AG04450 (cell line): ENCODE measurements at places on chromosomes 12 and 14. TPM values are rescaled to one million over a fixed set of nuclear protein-coding genes. Genes with fewer than 3 reads are reported as not detected.

DNA sequence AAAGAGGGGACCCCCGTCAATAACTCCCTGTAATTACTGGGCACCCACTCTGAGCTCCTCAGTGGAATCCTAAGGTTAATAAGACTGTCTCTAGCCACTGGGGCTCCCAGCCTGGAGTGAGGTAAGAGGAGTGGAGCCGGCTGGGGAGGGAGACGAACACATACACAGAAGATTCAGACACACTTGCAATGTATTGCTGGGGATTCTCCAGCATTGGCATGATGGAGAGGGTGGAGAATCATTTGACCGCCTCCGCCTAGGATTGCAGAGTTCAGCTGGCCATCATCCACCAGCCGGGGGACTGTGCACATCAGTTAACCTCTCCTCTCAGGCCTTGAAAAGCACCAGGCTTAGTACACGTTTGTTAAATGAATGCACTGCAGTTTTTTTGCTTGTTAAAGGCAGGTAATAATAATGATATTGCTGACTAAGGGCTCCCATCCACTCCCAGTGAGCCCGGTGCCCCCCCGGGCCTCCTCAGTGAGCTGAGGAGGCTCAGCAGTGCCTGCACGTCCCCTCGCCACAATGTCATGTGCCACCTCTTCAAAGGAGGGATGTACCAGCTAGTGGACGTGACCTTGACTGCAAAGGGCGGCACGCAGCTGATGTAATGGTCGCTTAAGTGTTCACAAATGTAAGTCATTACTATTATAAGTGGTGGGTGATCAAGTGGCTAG is 20.3 kb upstream of the FAIM2 start:
- no peak for DNase-seq

- DNase-seq: no peak
These were observed 18.7 kb upstream of the CPM start for GRCh38 chr12:68951652-68952051.

DNA sequence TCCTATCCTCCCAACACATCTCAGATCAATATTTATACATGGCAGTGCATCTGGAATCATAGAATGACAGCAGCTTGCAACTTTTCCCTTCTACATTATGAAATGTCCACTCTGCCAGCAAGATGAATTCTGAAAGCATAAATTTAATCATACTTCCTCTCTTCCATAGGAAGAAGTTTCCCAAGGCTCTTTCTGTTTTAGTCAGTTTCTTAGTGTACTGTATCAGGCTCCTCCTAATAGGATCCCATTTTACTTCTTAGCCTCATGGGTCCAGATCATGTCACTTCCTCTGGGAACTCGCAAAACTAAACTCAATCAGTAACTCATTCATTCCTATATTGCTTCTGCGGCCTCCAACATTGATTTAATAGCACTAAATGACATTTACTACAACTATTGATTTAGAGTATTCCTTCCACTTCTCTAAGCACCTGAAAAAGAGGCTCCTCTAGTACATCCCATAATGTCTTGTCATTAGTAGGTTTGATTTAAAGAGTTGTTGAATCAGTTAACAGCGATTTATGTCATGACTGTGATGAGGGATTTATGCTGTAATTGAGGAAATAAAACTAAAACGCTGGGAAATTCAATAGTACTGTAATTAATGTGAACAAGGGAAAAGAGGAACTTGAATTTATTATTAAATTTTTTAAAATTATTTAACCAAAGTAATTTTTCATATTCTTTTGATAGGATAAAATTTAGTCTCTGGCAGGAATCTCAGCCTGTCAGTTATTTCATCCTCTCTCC is 4.0 kb downstream of the CLEC1A start:
- DNase-seq: no peak

SUOX gene
- 21.0 and 22.8 TPM in 2 replicates for polyA plus RNA-seq

ZFHX2 gene
- polyA plus RNA-seq: 0.09 and 0.14 TPM in 2 replicates

BICDL1 gene
- polyA plus RNA-seq: not detected in 2 replicates

- DNase-seq: no peak
These were observed 9.5 kb upstream of the CDK17 start for GRCh38 chr12:96409731-96410130.

DNA sequence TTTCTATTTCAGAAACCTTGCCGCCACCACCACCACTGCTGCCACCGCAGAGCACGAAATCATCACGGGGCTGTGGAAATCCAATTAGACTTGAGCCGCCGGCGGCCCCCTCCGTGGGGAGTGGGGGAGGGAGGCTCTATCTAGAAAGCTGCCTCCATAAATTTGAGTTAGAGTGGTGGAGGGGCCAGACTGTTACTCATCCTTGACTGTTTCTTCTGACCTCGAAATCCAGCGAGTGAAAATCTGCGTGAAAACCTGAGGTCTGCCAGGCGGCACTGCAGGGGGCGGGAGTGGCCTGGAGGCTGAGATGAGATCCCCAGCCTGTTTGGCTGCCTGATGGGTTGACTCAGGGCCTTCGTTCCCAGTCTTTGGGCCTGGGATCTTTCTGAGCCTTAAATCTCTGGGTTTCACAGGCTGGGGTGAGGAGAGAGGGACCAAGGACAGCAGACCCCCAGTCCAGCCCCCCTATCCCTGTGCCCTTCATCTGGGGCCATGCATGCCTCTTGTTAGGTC is 29.9 kb downstream of the TSPAN9 start:
- no peak for DNase-seq

- no peak for DNase-seq
These were observed 83.9 kb downstream of the GPATCH2L start for GRCh38 chr14:76235628-76236027.
